ENCODE measurements at places on chromosomes 7 and 10.

- DNase-seq, result no peak
Measured at GRCh38 chr7:128665057-128665456, 7.0 kb upstream of the GARIN1A start.

DNA sequence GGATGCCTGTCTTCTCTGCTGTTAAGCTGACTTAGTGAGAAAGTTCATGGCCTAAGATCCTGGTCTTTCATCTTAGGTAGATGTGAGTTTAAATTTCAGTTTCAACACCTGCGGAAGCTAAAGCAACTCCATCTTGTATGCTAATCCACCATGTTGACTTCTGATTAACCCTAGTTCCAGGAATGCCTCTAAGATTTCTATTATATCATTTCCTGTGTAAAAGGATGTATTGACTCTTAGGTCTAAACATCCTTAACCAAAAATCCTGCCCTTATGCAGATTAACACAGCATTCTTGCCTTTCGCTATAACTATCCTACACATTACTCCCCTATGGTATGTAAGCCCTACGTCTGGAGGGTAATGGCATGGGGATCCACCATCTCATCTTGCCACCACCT, 94.4 kb upstream of the CCDC6 start:
- no peak for DNase-seq

GRCh38 chr7:50852901-50853300, 70.2 kb upstream of the GRB10 start:
- DNase-seq, result no peak

DNA sequence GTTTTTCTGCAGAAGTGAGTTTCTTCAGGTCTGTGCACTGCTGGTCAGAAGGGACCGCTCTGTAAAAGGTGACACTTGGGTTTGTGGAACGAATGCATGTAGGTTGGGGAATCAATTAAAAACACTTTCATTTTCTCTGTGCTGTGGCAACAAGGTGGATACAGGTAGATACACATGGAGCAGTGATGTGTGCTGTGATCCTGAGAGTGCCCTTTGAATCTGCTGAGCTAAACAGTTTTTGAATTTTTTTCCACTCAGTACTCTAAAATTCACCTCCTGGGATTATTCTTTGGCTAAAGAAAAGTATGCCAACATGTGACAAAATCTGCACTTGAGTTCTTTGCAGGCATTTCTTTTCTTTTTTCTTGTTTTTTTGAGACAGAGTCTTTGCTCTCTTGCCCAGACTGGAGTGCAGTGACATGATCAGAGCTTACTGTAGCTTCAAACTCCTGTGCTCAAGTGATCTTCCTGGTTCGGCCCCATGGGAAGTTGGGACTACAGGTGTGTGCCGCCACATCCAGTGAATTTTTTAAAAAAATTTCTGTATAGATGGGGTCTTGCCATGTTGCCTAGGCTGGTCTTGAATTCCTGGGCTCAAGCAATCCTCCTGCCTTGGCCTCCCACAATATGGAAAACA, 338.9 kb downstream of the EXOC4 start:
- no peak for DNase-seq

DNA sequence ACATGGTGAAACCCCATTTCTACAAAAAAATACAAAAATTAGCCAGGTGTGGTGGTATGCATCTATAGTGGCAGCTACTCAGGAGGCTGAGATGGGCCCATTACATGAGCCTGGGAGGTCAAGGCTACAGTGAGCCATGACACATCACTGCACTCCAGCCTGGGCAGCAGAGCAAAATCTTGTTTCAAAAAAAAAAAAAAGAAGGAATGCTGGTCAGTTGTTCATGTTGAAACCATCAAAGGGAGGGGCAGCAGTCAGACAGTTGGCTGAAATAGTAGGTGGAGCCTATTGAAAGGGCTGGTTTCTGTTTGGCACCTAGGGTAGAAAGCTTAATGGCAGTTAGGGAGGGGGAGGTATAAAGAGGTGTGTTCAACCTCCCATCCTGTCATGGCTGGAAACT, 323.0 kb downstream of the GALNT17 start:
- DNase-seq, result no peak

- DNase-seq, result no peak
Measured at GRCh38 chr7:138907850-138908249, 73.3 kb downstream of the KIAA1549 start.

- no peak for DNase-seq
Measured at GRCh38 chr10:13893926-13894325, 307.2 kb downstream of the PRPF18 start.

- peak; percentile 81 for DNase-seq
Measured at GRCh38 chr7:17021205-17021604, 139.4 kb upstream of the AGR3 start.

- DNase-seq, result no peak
Measured at GRCh38 chr7:26278770-26279169, 12.9 kb upstream of the SNX10 start.

GRCh38 chr10:91007655-91008054, 86.8 kb upstream of the ANKRD1 start:
- DNase-seq, result no peak

DNA sequence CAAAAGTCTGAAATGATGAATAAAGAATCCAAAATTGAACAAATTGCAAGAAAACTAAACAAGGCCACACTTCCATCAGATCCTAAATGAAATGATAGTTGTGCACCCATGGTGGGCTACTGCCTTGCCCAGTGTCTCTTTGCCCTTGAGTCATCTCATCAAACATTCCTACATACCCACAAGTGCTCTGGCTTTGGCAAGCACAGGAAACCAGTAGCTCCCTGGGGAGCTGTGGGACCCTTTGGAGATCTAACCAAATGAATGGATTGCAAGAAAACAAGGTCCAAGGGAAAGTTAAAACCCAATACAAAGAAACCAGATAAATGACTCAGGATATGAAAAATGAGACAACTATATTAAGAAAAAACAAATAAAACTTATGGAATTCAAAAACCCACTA, 129.8 kb upstream of the TMEM229A start:
- no peak for DNase-seq

GRCh38 chr7:94348142-94348541, 46.6 kb upstream of the COL1A2 start:
- DNase-seq, result no peak

DNA sequence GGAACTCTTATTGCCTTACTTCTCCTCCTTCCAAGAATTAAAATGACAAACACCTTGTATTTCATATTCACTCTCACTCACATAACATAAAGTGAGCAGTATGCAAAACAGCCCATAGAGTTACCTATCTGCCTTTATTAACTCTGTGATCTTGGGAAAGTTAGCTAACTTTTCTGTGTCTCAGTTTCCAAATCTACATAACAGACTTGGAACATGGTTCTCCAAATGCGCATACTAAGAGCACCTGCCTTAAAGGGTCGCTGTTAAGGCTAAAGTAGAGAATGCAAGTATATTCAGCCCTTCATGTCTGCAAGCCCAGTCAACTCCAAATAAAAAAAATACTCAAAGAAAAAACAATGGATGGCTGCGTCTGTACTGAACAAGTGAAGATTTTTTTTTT, 121.8 kb upstream of the C1QL3 start:
- no peak for DNase-seq

- DNase-seq, result no peak
Measured at GRCh38 chr10:21202776-21203462, 305.8 kb upstream of the NEBL start.

DNA sequence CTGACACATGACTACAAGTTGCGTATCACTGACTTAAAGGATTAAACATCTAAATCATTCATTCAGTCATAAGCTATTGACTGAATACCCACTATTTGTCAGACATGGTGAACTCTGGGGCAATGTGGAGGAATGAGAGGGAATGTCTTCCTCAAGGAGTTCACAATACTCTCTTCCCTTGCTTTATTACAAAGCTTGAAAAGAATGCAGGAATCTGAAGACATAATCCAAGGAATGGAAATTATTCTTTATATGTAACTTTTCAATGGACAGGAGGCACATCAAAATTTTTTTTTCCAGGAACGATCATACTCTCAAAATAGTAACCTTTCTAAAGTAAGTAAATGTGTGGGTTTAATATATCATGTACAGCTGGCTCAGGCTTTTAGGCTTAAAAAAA, 111.9 kb downstream of the ATXN7L1 start:
- no peak for DNase-seq

- DNase-seq, result no peak
Measured at GRCh38 chr10:131094527-131095312, 216.8 kb downstream of the TCERG1L start.

DNA sequence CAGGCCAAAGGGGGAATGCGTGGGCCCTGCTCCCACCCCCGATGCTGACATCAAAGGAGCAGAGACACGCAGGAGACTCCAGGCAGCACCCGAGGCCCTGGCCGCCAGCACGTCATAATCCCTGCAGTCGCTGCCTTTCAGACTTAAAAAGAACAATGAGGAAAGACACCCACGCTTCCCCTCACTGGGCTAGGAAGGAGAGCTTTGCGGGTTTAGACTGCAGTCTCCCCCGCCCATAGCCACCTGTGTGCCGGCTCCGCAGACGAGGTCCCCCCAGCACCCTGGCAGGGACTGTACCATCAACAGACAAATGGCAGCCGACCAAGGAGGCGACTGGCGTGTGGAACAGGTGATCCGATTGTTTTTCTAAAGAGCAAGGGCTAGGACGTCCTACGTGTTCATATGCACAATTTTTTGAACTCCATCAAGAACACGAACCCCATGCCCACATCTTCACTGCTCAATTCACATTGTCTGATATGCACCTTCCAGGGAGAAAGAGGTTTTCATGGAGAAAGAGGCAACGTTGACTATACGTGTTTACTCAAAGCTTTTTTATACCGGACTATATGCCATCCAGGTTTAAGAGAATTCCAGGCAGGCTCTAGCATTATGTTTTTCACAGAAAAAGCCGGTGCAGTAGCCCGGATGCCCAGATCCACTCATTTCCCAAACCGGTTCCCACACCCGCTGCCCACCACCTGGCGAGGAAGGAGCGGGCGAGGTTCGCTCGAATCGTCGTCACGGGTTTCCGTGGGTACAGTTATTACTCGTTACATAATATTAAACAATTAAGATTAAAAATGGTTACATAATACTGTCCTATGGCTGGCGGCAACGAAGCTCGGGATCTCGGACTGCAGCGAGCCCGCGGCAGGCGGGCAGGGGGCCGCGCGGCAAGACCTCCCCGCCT, 1.1 kb downstream of the GRB10 start:
- no peak for DNase-seq

DNA sequence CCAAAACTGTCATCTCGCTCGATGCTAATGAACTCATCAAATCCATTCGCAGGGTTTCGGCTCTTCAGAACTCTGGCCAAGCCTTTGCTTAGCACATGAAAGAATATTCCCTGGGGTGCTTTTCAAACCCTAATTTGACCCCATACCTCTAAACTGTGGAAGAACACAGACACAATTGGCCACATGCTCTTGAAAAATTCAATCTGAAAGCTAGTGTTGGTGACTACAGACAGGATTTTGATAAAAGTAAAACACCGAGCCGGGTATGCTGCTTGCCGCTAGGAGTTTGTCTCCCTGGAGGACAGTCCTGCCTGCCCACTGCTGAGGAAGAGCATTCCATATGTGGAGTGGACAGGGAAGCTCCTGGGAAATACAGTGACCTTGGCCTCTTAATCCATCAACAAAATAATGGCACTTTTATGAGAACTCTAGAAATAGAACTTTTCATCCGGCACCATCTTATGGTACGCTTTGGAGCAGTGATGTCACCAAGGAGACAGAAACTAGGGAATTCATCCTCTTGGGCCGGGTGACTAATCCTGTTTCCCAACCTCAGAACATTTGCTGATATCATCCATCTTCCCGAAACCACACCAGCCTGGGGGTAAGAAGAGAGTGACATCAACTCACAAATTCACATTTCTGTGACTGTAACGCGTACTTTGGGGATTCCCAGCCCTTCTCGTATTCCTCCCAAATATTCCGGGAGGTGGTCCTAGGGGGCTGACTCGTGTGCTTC, 34.2 kb downstream of the MTURN start:
- DNase-seq, result no peak

GRCh38 chr10:47366181-47366631, 17.9 kb downstream of the ZNF488 start:
- peak; percentile 18 for DNase-seq

GRCh38 chr7:158085741-158086695, 501.6 kb downstream of the PTPRN2 start:
- no peak for DNase-seq

GRCh38 chr10:132098539-132099388, 33.0 kb downstream of the JAKMIP3 start:
- DNase-seq, result peak; percentile 35

GRCh38 chr7:37832194-37832593, 16.2 kb upstream of the NME8 start:
- DNase-seq, result peak; percentile 46

DNA sequence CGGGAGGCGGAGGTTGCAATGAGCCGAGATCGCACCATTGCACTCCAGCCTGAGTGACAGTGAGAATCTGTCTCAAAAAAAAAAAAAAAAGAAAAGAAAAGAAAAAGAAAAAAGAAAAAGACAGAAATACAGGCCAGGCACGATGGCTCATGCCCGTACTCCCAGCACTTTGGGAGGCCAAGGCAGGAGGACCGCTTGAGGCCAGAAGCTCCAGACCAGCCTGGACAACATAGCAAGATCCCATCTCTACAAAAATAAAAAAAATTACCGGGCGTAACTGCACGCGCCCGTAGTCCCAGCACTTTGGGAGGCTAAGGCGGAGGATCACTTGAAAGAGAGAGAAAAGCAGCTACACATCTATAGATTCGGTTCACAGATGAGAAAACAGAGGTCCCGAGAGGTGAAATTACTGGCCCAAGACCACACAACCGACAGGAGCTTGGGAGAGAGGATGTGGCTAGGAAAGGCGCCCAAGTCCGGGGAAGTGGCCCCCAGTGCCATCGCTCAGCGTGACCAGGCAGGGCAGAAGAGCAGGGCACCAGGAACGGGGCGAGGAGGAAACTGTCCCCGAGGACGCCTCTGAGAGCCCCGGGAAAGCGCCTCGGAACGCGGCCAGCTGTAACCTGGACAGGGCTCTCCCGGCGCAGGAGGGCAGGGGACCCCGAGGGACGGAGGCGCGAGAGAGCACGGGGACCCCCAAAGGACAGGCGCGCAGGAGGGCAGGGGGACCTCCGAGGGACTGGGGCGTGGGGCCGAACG, 612 bp downstream of the SNX8 start:
- no peak for DNase-seq

DNA sequence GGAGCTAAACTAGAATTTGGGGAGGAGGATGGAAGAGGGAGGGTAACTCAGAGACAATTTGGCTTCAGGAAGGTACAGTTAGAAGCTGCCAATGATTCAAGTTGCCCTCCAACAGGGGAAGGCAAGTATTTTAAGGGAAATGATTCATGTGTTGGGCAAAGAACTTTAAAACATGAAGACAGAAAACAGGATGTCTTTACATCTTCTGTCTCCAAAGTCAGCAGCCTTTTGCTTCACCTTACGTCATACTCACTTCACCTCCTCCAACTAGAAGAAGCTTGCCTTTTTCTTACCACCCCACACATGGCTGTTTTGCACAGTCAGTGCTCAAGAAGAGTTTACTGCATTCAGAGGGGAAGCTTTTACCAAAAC, 36.1 kb downstream of the PPP1R3C start:
- DNase-seq, result no peak

DNA sequence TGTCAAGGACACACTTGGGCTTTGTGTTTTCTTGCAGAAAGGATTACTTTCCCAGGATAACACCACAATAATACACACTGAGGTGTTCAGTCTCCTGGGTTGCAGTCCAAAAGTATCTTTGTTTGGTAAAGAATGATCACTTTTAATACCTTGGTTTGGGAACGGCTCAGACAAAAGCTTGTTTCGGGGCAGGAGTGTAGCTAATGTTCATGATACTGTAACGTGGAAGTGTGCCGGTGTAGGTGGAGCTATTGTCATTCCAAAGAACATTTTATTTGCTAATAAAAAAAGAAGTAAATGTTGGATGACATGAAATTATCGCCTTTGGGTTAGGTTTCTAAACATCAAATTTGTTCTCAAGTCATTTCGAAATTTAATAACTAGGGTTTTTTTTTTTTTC, 1.2 kb downstream of the EIF4H start:
- no peak for DNase-seq

GRCh38 chr7:127959770-127960169, 71.5 kb downstream of the LRRC4 start:
- DNase-seq, result no peak

Data from left lobe of liver (tissue), 2 donors.